Activated CD8-positive, alpha-beta memory T cell treated with anti-CD3 and anti-CD28 coated beads, Interleukin-2, amount 50 U/mL, for 48 hours (primary cell): ENCODE measurements at places on chromosomes 7 and 10.
A peak's percentile ranks its signal among the peaks of the same experiment; 100 is the strongest.

- no peak for DNase-seq
These were observed 489.8 kb downstream of the RPS24 start for GRCh38 chr10:78523453-78523852.

DNA sequence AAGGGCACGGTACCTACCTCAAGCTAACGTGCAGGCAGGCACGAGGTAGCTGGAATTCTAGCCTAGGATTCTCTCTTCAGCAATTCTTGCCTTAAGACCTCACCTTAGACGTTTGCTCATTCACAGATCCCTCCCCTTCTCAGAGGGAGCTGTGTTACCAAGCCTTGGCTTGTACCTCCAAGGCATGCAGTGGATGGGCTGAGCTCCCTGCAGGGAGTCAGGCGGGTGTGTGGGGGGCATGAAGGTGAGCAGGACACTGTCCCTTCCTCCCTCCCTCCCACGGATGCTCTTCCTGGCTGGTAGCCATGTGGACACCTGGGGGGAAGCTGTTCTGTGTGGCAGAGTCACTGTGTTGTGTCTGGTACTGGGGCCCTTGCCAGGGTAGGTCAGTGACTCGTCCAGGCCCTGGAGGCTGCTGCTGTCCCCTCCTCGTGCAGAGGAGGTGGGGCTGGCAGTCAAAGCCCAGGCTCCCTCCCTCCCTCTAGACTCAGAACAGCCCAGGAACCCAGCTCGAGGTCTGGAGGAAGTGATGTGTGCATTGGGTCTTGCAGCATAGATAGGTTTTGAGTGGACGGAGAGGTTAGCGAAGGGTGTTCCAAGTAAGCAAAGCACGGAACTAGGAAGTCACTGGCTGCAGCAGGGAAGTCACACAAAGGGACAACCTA lies 222.2 kb upstream of the SH2B2 start:
- DNase-seq: no peak

DNA sequence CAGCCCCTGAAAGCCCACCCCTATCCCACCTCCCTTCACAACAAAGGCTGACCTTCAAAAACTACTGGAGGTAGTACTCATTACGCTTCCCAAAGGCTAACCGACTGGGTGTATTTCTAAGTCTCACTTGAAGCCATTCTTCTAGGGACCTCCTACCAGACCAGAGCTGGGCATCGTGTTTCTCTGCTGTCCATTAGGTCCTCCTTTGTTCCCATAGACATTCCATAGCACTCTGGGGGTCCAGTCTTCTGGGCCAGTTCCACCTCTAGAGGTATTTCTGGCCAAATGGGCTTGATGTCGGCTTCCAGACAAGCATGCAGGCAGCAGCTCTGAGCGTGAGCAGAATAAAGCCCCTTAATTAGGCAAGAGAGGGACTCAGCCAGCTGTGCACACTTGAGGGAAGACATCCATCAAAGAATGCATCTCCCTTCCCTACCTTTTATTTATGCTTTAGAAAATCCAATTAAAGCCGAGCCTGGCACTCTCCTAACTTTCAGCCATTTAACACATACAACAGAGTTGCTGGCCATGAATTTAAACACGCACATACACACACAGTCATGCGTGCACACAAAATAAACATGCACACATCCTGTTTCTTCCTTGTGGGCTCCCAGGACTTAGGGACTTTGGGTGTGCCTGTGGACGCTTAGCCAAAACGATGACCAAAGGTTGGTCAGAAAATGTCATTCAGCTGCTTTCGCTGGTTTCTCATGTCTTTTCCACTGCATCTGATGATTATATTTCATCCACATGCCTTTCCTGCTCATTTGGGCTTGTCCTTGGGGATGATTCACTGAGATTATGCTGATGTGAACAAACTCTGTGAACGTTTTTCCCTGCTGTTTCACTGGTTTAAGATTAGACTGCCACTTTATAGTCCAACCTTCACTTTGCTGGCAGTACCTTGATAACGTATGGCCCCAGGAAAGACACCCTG lies 362.0 kb upstream of the NFE2L3 start:
- no peak for DNase-seq

- no peak for DNase-seq
These were observed 6.6 kb upstream of the RHBDD2 start for GRCh38 chr7:75872073-75872782.

GRCh38 chr10:127577376-127578258 lies 28.5 kb downstream of the NPS start:
- no peak for DNase-seq

DNA sequence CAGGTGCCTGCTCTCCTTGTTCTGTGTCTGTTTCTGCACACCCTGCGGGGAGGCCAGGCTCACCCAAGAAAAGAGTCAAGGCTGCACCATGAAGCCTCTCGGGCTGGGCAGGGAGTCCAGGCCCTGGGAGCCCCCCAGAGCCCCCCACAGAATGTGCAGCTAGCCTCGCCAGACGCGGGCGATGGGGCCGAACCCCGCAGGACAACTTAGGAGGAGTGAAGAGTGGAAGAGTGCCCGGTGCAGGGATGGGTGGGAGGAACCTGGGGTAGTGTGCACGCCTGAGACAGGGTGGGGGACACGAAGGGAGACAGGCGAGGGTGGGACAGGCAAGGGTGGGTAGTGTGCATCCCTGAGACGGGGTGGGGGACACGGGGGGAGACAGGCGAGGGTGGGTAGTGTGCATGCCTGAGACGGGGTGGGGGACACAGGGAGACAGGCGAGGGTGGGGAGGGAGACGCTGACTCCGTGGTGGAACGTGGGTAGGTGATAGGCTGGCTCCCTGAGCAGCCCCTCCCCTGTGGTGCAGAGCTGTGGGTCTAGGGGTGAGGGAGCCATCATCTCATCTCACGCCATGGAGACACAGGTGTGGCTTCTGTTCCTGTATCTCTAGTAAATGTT lies 615.4 kb downstream of the DNAJB6 start:
- no peak for DNase-seq

GRCh38 chr7:152000191-152000590 lies 25.3 kb upstream of the GALNT11 start:
- no peak for DNase-seq

GRCh38 chr10:100653957-100654781 lies 91.2 kb upstream of the PAX2 start:
- DNase-seq: peak; percentile 71

GRCh38 chr10:91690996-91691676 lies 58.3 kb upstream of the PPP1R3C start:
- no peak for DNase-seq

DNA sequence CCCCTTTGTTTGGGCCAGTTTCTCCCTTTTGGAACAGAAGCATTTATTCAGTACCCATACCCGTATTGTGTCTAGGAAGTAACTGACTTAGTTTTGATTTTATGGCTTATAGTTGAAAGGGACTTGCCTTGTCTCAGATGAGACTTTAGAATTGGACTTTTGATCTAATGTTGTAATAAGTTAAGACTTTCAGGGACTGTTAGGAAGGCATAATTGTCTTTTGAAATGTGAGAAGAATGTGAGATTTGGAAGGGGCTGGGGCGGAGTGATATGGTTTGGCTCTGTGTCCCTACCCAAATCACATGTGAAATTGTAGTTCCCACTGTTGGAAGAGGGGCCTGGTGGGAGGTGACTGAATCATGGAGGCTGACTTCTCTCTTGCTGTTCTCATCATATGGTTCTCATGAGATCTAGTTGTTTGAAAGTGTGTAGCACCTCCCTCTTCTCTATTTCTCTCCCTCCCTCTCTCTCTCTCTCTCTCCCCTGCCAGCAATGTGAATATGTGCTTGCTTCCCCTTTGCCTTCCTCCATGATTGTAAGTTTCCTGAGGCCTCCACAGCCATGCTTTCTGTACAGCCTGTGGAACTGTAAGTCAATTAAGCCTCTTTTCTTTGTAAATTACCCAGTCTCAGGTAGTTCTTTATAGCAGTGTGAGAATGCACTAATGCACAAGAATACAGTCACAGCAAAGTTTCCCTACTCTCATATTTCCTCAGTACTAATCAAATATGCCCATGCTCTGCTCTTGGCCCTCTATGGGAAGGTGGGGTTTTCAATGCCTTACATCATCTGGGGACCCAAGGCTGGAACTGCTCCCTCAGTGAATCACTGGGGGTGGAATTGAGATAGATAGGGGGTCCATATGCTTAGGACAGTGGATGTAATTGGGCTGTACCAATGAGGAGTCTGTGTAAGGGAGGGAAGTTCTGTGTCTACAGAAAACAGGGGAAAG lies 17.2 kb upstream of the AKR1C1 start:
- no peak for DNase-seq

GRCh38 chr10:16690417-16690816 lies 126.8 kb downstream of the RSU1 start:
- no peak for DNase-seq

DNA sequence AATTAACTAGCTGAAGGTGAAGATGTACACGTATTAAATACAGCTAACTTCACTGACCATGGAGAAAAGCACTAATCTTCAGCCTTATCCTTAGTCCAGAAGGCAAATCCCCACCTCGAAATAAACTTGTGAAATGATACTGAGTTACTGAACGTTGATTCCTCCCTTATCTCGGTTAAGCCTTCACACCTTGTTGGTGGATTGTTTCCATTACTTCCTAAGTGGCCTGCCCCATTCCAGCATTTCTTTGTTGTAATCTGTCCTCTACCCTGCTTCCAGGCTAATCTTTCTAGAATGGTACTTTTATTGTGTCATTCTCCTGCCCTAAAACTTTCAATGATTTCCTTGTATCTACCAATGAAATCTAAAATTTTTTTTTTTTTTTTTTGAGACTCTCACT lies 68.6 kb downstream of the BUB3 start:
- DNase-seq: no peak

DNA sequence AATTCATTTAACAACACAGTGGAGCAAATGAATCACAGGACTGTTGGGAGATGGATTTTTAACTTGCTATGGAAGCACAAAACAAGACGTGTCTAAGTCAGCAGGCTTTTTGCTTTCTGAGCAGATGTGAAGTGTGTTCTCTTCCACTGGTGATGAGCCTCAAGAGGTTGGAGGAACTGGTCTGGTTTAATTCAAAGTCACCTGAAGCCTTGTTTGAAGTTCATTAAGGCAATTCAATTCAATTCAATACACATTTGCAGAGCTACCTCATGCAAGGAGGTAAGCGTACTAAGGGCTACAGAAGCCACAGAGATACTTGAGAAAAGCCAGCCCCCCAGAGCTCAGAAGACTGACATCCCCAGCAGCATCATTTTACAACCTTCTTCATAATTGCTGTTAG lies 68.4 kb upstream of the PALS2 start:
- no peak for DNase-seq

DNA sequence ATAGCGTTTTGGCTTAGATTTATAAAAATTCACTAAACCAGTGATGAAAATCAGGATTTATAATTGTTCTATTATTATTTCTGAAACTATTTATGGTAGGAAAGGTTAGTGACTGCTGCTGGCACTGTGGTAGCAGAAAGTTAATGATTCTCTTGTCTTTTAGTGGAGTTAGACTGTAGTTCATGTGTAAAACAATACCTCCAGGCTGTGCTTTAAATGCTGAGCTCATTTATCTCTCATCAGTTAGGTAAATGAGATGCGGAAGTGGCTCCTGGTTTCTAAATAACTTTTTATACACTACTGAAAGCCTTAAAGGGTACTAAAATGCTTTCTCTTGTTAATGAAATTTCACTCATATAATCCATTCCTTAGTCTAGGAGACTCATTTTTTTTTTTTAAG lies 326.8 kb upstream of the POT1 start:
- no peak for DNase-seq

DNA sequence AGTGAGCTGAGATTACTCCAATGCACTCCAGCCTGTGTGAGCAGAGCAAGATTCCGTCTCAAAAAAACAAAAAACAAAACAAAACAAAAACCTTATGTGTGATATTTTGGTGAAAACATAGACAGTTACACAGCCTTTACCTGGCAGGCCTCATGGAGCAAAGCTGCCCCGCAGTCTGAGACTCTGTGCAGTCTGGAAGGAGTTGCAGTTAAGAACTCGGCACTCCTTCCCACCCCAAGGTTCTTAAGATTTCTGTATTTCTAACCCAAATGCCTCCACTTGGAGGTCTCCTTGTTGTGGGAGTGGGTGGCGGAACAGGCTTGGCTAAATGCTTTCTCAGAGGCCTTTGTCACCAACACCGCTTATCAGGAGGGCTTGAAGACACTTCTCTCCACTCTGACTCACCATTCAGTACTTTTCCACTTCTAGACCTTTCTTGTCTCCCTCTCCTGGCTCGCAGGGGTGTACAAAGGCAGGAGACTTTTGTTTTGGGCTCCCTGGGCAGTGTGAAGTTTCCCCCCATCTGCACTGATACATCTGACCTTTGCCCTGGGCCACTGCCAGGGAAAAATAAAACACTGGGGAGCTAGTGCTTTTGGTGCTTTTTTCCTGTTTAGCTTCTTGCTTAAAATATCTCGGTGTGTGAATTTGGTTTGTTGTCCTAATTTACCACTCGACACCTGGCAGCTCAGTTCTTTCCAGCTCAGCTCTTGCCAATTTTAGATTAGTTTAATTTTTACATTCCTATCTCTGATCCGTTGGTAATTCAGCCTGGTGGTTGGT lies 51.3 kb upstream of the MAGI2 start:
- DNase-seq: no peak

DNA sequence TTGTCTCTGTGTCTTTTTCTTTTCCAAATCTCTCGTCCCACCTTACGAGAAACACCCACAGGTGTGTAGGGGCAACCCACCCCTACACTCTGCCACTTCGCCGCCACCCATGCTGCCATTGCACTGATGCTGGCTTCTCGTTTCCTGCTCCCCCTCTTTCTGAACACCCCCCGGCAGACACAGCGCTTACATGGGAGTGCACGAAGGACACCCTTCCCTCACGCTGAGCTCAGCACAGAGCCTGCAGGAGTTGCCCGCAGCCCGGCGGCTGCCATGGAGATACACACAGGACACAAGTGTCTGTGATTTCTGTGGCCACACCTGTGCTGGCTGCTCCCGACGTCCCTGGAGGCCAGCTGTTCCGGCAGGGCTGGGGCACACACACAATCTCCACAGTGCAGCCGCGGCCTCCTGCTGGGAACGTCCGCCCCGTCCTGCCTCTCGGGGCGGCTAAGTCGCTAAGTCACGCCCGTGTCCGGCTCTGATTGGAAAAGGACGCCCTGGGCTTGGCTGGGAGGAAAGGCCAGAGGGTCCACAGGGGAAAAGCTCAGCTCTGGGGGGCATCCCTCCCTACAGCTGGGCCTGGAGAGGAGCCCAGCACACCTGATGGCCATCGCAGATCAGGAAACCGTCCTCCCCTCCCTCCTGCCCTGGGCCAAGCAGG lies 349.8 kb downstream of the PTPRN2 start:
- DNase-seq: no peak
